ENCODE measurements at places on chromosomes 11 and 22.
A peak's percentile ranks its signal among the peaks of the same experiment; 100 is the strongest.

- no peak for DNase-seq
Measured at GRCh38 chr22:49765091-49765771, 62.4 kb downstream of the BRD1 start.

GRCh38 chr11:69492201-69492991, 10.9 kb downstream of the LINC01488 start:
- no peak for DNase-seq

DNA sequence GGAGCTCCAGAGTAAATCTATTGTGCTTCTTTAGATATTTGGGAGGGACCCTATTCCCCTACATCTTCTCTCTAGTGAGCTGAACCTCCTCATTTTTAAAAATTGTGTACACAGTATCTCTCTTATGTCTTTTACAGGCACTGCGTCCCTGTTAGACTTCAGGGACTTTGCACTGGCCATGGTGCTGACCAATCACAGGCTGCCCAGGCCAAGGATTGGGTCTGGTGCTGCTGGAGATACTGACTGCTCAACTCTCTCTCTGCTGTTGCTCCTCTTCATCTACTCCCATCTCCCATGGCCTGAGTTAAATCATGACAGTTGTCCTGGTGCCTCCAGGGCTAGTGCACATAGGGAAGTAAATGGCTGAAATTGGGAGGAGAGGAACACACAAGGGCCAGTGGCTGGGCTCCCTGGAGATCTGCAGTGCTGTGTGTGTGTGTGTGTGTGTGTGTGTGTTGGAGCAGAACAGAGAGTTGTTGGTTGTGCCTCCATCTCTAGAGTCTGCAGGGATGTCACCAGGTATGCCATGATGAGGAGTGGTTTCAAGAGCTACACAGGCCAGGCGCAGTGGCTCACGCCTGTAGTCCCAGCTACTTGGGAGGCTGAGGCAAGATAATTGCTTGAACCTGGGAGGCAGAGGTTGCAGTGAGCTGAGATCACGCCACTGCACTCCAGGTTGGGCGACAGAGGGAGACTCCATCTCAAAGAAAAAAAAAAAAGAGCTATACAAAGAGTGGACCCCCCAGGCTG, 155.3 kb downstream of the ST3GAL4 start:
- no peak for DNase-seq

DNA sequence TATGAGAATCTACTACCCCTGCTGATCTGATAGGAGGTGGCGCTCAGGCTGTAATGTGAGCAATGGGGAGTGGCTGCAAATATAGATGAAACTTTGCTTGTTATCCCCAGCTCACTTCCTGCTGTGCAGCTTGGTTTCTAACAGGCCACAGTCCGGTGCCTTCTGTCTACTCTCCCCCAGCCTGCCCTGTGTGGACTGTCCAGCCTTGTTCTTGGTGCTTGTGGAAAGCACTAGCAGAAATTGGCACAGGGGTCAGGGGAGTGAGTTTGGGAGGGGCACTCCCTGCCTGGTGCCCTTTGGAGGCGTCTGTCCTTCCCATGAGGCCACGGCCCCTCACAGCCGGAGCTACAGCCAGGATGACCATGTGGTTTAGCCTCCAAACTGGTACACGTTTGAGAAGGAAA, 14.3 kb downstream of the MOV10L1 start:
- DNase-seq: no peak

DNA sequence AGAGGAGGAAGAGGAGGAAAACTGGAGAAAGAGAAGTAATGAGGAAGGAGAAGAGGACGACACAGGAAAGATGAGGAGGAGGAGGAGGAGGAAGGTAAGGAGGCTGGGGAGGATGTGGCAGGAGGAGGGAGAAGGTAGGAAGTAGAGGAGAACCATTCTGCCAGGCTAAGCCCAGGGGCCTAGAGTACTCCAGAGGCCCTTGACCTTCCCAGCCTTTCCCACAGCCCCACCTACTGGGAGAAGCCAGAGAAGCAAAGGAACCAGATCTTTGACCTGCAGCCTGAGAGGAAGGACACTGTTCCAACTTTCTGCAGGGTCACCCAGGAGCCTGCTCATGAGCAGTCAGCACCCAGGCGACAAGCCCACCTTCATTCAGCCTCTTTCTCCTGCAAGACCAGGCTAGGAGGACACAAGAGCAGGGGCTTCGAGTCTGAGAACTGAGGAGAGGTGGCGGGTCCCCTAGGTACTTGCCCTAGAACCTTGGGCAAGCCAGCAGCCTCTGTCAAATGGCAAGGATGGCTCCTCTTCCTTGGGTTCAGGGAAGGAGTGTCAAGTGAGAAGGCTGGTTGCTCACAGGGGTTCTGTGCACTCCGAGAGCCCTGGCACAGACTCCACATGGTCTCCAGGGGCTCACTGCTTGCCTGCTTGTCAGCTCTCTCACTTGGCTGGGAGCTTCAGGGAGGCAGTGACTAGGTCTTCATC, 27.9 kb upstream of the OAF start:
- no peak for DNase-seq

DNA sequence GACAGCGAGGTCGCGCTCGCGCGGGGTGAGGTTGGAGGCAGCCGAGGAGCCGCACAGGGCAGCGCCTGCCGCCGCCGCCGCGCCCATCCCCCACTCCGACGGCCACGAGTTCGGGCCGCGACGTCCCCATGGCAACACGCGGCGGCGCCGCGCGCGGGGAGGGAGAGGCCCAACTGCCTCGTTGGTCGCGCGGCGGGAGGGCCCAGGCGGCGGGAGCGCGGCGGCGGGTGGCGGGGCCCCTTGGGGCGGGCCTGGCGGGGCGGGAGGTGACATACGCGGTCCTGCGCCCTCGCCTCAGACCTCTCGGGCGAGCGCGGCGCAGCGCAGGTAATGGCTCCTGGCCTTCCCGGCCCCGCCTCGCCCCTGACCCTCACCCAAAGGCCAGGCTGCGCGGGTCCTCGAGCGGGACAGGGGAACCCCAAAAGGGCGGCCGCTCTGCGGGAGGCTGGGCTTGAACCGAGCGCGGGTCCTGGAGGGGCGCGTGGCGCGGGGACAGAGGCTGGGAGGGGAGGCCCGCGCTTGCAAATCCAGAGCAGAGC, at the start of gene DEUP1:
DEUP1 (plus strand) TSS at position 297 of the 539 bp plus-strand sequence. CDS start 1,518 bp downstream, outside the sequence.
- DNase-seq: no peak

- no peak for DNase-seq
Measured at GRCh38 chr11:9380773-9381172, 3.7 kb upstream of the IPO7 start.

GRCh38 chr11:87908086-87908485, 267.2 kb downstream of the RAB38 start:
- DNase-seq: peak; percentile 3

DNA sequence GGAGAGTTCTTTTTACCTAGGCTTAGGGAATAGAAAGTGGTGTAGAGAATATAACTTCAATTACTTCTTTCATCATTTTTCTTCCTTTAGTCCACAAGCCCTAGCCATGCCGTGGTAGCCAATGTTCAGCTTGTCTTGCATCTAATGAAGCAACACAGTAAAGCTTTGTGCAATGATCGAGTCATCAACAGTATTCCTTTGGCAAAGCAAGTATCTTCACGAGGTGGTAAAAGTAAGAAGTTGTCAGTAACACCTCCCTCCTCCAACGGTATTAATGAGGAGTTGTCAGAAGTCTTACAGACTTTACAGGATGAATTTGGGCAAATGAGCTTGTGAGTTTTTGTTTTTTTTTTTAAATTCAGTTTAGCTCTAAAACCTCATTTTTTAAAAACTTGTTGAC, 37.4 kb downstream of the CEP57 start:
- no peak for DNase-seq

DNA sequence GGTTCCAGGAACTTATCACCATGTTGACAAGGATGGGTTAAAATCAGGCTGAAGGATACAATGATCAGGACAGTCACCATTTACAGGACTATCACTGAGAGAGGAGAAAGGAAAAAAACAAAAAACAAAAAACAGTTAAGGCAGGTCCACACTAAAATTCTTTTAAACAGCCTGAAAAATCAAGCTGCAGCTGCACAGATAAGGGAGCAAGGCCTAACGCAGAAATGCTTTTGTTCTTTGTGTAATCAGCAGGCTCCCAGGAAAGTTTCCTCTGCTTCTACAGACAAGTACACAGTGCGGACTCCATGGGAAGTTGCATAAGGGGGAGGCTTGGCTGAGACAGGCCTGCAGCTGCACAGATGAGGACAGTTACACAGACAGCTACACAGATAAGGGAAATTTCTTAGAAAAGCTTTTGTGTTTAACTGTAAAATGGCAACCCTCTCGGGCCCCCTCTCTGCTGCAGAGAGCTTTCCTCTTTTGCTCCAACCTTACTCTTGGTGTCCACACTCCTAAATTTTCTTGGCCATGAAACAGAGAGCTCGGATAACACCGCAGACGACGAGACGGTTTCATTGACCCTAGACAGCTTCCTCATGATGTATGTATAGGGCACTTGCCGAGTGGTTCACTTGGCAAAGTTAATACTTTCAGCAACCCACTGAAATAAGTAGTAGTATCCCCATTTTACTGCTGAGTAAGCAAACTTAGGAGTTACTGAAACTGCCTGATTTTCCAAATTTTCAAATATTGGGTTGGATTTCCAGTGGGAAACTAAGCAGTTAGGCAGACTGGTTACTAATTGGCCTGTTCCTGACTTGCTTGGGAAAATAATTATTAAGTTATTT, 45.5 kb downstream of the PIWIL3 start:
- peak; percentile 98 for DNase-seq

- DNase-seq: no peak
Measured at GRCh38 chr11:774873-775592, 2.3 kb downstream of the GATD1 start.

DNA sequence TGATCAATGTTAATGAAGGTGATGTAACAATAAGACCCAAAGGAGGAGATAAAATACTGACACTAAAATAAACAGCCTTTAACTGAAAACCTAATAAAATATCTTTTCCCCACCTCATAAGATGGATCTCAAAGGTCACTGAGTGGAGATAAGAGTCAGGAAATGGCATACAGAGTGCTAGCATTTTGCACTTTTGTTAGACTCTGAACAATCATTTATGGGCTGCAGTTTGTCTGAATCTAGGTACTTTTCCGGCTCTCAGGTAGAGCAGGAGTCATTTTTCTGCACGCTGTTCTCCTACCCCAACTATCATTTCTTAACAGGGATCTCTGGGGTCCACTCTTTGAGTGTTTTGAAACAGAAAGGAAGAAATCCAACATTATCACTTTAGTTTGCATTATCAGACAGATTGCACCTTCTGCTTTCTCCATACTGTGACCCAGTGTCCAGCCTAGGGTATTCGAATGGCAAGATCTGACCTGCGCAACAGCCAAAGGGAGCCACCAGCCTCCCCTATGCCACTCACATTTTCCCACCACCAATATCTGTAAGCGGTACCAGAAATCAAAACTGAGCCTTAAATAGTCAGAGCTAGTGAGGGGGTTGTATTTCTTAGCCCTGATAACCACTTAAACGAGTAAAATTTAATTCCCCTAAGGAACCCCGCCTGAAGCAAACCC, 863 bp downstream of the SIAE start:
- no peak for DNase-seq

DNA sequence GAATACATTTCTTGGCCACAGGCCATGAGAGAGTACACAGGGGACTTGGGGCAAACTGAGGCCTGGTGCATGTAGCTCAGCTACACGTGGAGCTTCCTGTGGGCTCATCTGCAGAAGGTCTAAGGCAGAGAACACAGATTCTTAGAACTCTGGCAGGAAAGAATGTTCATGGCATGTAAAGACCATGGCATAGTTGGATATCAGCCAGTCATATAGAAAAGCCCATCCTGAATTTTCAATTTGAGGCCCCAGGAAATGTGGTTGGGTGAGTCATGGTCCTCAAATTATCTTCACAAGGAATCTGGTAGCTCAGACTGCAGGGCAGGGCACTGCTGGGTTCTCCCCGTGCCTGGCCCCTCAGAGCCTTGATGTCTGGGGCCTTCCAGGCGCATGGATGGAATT, 13.7 kb upstream of the ST3GAL4 start:
- no peak for DNase-seq

DNA sequence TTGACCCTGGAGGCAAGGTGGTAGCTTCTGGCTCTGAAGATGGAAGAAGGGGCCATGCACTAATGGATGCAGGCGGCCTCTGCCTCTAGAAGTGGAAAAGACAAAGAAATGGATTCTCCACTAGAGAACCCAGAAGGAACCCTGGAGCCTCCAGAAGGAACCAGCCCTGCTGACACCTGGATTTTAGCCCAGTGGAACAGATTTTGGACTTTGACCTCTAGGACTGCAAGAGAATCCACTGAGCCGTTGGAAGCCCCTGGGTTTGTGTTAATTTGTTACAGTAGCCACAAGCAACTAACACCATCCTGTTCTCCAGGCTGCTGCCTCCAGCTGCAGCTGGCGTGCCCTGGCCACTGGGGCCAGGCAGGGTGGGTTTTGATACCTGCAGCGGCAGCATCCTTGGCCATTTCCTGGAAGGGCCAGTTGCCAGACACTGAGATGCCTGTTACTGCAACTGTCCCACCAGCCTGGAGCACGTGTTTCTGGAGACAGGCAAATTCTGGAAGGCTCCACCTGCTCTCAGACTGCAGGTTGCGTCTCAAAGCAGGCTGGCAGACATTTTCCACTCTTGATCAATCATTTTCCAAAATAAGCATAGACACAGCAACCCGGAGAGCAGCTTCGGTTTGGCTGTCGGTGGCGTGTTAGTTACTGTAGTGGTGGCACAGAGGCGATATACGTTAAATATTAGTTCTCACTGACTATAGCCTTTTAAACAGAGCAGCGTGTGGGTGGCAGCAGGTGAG, 76.8 kb upstream of the PARVG start:
- DNase-seq: no peak

GRCh38 chr11:88340366-88340935, 2.9 kb upstream of the CTSC start:
- DNase-seq: no peak

GRCh38 chr11:72741849-72742512, 10.2 kb downstream of the ARAP1 start:
- no peak for DNase-seq

- no peak for DNase-seq
Measured at GRCh38 chr22:46610356-46610755, 9.8 kb upstream of the GRAMD4 start.

GRCh38 chr11:85855341-85855656, at the start of gene CCDC83:
Gene CCDC83, plus strand, starts transcription at chr11:85855383. Its CDS starts 9,741 bp downstream, at chr11:85865124.
- no peak for DNase-seq

DNA sequence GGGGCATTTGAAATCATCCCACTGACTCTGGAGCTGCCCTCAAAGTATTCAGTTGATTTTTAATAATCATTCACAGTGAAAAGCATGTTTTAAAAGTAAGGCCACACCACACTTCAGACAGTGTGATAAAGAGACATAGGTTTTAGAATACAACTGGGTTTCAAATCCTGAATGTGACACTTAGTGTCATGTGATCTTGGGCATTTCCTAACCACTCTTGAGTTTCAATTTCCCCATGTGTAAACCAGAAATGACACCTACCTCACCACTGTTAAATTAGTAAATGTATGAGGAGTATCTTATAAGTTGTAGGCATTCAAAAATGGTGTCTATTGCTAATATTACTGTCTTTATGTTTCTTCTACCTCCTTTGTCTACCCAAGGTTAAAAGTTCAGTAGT, 5.4 kb downstream of the TMEM123 start:
- DNase-seq: no peak

DNA sequence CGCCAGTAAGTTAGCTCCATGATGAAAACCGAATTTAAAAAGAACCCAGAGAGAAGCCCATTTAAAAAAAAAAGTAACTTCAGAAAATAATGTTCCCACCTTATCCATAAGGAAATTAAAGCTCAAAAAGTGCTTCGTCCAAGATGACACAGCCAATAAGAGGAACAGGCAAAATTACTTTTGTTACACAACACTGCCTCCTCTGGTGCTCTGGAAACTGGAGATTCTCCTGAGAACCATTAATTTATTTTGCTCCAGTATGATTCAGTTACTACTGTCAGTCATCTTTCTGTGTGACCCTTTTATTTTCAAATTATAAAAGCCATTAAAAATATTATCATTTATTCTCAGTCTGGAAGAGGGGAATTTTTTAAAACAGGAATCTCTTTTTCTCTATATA, 2.0 kb downstream of the IFT27 start:
- DNase-seq: no peak

GRCh38 chr11:6928916-6929315, 2.7 kb downstream of the ZNF215 start:
- DNase-seq: no peak
